ENCODE measurements at places on chromosomes 11 and 22.

DNA sequence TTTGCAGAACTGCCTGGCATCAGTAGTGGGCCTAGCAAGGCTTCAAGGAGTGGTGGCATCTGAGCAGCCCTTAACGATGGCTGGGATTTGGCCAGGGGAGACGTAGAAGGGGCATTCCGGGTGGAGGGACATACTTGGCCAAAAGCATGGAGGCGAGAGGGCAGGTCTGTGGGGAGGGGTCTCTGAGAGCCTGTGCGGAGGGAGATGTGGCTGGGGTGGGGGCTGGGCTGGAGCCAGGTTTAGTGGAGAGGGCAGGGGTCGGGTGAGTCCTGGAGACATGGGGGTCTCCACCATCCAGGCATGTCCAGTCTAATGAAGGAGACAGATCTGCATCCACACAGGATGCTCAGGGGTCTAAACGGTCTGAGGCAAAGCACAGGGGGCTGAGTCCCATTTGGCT, 34.4 kb upstream of the WNT11 start:
- no peak for DNase-seq

DNA sequence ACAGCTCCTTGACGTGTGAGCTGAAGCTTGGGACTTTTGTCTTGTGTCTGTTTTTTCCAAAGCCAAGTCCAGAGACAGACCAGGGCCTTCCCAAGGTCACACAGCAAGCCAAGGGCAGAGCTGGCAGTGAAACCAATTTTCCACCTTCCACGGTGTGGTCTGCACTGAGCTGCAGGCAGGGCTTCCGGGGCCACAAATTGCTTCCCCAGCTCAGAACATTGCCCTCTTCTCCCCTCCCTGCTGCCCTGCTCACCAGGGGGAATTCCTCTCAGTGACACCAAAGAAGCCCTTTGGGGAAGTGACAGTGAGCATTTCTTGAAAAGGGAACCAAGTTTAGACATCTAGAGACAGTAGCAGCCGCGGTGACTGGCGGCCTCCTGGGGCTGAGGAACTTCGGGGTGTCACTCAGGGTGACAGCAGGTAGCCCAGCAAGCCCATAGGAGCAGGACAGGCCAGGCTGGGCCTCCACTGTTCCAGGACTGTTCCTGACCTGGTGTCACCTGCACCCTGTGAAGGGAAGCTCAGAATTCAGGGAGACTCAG, 9.2 kb downstream of the FXYD2 start:
- peak; percentile 79 for DNase-seq

DNA sequence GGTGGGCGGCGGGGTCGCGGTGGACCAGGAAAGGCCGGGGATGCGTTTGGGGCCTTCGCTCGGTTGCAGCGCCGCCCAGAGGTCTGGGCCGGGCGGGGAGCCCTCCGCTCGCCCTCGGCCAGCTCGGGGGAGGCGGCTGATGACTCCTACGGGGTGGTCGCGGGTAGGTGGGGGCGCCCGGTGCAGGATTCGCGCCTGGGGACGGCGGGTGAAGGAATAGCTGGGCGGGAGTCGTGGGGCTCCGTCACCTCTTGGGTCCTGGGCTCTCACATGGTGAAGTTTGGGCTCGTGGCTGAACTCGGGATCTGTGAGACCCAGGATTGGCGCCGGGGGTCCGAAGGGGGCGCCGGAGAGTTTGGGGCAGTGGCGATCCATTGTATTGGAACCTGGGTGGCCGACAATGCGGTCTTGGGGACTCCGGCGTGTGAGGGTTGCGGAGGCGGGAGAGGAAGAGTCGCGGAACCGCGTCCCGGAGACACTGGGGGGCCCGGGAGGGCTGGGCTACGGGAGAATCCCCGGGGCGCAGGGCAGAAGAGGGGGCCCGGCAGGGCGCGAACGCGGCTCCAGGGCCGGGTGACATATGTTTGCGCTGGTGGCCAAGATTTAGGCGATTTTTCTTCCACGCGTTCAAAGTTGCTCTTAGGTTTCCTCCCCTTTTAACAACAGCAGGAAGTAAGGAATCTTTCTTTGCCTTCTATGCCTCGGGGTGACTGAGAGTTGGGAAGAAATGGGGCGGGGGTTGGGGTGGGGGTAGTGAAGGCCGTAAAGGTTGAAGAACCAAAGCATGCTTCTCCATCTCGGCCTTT, 935 bp downstream of the QSER1 start:
- peak; percentile 51 for DNase-seq

DNA sequence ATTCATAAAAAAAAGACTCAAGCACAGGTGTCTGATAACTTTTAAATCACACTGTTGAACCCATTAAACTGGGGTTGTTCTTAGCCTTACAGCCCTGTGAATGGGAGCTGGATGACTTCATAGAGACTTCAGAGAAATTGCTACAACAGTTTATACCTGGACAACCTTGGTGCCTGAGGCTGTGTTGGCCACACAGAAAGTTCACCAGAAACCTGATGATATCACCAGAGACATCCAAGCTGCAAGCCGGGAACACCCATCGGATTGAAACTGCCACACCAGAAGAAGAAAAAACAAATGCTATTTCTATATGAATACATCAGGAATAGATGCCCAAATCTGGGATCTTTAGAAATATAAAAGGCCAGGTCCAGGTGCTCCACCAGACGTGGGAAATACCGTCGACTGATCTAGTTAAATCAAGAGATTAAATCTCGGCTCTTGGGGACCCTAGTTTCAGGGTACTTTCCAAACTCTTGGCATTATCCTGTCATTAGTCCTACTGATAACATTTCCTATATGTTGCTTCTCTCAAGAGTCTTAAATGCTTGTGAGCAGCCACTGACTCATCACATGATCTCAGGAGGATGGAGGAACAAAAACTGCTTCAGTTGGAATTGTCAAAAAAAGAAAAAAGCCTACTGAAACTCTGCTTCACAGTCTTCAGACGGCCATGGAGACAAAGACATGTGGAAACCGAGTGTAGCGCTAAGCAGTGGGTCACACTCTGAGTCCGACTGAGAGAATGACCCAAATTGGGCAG, 28.6 kb upstream of the APOL5 start:
- DNase-seq = no peak

DNA sequence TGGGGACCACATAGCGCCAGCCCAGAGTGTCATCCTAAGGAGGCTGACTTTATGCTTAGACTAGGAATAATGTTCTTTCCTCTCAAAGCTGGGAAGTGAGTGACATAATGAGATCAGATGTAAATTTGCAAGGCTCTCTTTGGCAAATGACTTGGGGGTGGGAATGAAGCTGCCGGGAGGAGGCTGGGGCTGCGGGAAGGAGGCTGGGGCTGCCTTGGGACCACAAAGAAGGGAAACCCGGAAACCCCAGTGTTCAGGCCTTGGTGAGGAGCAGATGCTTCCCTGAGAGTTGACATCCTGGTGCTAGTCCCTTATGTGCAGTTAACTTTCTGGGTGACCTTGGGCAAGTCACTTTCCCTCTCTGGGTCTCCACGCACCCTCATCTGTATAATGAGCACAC, 182.0 kb downstream of the CHST1 start:
- no peak for DNase-seq

DNA sequence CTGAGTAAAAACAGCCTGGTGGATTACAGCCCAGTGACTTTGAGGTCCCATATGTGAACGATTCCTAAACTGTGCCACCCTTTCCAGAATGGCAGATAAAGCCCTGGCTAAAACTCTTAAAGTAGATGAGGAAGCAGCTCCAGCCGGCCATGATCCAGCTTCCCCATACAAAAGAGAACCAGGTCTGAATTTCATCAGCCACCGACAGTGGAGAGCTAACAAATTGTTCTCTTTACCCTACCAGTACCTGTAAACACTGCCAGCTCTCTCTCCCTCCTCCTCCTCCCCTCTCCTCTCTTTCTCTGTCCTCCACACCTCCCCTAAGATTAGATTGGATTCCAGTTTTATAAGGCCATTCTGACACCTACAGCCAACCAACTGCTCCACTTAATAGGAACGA, 176.9 kb downstream of the DSCAML1 start:
- DNase-seq = no peak

DNA sequence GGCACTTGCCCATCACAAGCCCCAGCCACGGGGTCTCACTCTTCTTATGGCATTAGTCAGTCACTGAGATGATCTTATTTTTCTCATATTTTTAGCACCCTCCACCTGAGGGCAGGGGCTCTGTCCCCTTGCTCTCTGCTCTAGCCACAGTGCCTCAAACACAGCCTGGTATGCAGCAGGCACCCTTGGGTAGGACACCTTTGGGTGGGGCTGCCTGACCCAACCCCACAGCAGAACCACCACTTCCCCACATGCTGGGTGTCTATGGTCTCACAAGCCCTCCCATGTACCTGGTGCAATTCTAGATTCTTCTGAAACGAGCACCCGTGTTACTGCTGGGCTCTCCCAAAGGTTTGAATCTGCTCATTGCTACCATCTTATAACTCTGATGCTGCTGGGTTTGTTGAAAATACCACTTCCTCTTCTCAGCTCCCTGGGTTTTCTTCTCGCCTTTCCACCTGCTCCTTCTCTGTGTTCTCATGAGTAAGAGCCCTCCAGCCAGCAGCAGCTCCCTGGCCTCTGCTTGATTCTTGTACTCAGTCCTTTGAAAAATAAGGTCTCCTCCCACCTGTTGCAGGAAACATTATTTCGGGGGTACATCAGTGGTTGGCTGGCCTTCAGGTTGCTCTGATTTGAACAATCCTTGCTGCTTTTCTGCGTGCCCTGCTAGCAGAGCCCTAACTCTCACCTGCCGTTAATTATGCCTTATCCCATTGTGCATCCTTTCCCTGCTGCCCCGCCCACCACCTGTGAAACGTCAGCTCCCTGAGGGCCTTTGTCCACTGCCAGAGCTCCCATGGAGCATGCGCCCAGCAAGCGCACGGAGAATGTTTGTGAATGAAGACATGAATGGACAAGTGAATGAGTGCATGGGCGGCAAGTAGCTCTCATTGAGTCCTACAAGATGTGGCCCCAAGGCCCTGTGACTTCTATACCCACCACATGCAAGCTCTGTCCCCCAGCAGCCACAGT, 1181.6 kb downstream of the TBC1D22A start:
- DNase-seq = no peak

- no peak for DNase-seq
These were observed 97.7 kb downstream of the NXPE2 start for GRCh38 chr11:114775875-114776621.

DNA sequence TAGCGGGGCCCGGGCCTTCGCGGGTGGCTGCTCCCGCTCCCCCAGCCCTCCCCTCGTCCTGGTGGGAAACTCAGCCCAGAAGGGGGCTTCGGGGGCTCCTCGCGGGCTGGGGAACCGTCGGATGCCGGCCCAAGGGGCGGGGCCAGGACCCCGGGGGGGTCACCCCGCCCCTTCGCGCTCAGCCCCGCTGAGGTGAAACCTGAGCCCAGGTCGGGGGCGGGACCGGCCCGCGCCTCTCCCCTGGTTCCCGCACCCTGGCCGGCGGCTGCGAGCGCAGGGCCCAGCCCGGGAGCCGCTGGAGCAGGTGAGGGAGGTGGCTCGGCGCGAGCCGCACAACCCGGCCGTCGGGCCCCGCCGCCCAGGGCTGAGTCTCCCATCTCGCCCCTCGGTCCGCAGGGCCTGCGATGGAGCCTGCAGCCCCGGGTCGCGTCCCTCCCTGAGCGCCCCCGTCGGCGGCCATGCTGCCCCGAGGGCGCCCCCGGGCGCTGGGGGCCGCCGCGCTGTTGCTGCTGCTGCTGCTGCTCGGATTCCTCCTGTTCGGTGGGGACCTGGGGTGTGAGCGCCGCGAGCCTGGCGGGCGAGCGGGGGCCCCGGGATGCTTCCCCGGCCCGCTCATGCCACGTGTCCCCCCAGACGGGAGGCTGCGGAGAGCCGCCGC, at the start of gene LARGE2:
LARGE2 (plus strand) TSS at position 232 of the 658 bp plus-strand sequence; CDS start at position 459, 227 bp downstream.
- DNase-seq = no peak

DNA sequence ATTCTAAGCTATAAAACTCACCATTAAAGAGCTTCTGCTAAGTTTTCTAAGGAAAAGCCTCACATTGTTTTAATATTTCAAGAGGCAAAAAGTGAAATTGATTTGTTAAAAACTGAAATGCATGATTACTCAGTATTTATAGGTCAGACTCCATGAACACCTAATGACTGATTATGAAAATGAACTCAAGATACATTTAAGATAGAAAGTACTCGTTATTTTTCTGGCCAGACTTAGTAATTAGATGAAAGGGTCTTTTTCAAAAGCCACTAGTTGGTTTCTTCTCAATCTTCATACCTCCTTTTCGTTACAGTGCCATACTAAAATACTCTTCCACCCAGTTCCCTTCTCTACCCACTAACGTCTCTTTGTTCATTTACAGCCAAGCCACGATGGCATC, 56.3 kb downstream of the VSIG10L2 start:
- no peak for DNase-seq

GRCh38 chr22:49196046-49196511, 631.6 kb downstream of the BRD1 start:
- no peak for DNase-seq

DNA sequence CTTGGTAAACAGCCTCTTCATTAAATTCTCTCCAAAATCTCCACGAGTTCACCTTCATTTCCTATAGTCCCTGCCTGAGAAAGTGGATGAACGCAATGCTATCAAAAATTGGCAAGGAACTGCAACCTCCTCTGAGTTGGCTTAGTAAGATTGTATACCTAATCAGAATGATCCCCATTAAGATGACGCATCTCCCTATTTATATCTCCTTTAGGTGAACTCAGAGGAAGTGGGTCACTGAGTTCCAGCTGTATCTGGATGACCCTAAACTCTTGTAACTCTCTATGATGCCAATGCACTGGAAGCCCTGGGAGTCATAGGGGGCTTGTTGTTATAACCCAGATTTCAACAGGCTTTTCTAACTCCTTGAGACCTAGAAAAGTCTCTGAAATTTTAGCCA, 48.2 kb downstream of the OR10A6 start:
- DNase-seq = no peak

DNA sequence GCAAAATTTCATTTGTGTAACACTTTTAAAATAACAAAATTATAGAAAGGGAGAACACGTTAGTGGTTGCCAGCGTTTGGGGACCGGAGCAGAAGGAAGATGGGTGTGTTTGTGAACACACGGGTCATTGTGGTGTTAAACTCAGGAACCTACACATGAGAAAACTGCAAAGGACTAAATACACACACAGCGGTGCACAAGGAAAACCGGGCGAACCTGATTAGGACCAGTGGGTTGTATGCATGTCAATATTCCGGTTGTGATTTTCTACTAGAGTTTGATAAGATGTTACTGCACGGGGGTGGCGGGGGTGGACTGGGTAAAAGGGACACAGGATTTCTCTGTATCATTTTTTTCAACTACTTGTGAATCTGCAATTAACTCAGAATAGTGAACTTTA, 351.2 kb downstream of the OPCML start:
- no peak for DNase-seq

- no peak for DNase-seq
These were observed 1.5 kb downstream of the MUC2 start for GRCh38 chr11:1076061-1076665.

GRCh38 chr11:15136166-15136565, 21.4 kb downstream of the INSC start:
- DNase-seq = no peak

DNA sequence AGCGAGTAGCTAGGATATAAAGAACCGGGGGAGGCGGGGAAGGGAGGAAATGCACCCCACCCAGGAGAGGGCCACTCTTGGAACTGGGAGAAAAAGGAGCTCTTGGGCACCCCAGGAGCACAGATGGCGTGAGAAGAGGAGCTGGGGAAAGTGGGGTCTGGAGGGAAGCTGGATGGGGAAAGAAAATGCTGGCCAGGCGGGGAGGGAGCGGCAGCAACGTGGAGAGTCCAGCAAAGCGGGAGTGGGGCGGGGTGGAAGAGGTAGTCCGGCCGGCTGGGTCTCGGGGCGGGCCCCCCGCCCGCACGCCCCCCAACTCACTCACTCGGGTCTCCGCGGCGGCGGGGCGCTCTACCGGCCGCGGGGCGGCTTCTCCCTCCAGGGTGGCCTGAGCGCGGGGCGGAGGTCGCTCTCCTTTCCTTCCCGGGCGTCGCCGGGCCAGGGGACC, 522 bp downstream of the TOB2 start:
- DNase-seq = peak; percentile 13

All from stimulated activated CD4-positive, alpha-beta T cell treated with anti-CD3 and anti-CD28 coated beads, Interleukin-1b, Interleukin-23, amount 100 ng/mL, for 48 hours (primary cell).